Sciatic nerve (tissue), 2 donors: ENCODE measurements at places on chromosomes 1 and 21. TPM values are rescaled to one million over a fixed set of nuclear protein-coding genes. Genes with fewer than 3 reads are reported as not detected.

Gene LDLRAD1
- total RNA-seq: not detected

Gene GPR25
- total RNA-seq: not detected

Gene OPN3
- total RNA-seq: 16.9 TPM

Gene FAM131C
- total RNA-seq: not detected

Gene TCP10L
- 1.9 TPM for total RNA-seq

Gene L1TD1
- 7.2 TPM for total RNA-seq
